Stimulated activated CD4-positive, alpha-beta T cell treated with anti-CD3 and anti-CD28 coated beads, Interleukin-15, amount 100 ng/mL, for 24 hours (primary cell): ENCODE measurements at places on chromosomes 5 and 9.

DNA sequence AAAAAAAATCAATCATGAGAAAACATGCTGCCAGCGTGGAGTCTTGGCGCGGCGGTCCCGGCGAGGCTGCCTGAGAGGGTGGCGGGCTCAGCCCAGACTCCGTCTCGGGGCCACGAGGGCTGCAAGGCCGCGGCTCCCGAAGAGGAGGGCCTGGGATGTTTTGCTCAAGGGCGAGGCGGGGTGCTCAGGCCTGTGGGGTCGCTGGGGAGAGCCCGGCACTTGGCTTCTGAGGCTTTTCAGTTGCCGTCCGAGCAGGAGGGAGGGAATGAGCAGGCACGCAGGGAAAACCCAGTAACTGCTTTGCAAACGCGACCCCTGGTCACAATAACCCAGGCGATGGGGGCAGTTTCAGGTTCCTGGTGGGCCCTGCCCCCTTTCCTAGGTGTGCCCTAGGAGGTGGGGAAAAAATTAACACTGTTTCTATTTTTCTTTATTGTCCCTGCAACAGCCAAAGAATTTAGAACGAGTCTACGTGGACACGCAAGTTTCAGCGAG, 3.2 kb upstream of the IRX2 start:
- no peak for DNase-seq

- DNase-seq = peak; percentile 65
Measured at GRCh38 chr5:156402387-156402921, 75.5 kb downstream of the SGCD start.

DNA sequence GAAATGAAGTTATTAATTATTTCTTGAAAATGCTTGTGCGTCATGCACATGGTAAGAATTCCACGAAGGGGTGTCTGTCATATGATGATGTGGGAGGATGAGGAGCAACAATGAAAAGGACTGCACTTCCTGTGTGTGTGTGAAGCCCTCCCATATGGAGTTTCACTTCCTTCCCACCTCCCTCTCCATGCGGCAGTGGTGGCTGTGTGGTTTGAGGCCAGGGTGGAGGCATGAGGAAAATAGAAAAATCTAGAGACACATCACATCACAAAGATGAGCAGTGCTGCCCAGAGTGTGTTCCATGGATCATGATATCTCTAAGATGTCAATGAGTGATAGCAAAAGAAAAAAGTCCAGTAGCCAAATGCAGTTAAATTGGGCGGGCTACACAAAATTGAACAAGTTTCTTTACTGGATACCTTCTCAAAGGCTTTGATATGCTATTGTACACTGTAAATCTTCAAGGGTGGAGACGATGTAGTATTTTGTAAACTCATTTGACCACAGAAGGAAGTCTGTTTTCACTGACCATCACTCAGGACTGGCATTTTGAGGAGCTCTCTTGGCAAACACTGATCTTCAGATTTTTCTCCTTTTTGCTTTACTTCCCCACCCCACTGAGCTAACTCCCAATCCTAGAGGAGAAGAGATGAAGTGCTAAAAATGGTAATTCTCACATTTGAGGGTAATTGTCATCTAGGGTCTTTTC, 55.7 kb upstream of the EQTN start:
- peak; percentile 29 for DNase-seq

DNA sequence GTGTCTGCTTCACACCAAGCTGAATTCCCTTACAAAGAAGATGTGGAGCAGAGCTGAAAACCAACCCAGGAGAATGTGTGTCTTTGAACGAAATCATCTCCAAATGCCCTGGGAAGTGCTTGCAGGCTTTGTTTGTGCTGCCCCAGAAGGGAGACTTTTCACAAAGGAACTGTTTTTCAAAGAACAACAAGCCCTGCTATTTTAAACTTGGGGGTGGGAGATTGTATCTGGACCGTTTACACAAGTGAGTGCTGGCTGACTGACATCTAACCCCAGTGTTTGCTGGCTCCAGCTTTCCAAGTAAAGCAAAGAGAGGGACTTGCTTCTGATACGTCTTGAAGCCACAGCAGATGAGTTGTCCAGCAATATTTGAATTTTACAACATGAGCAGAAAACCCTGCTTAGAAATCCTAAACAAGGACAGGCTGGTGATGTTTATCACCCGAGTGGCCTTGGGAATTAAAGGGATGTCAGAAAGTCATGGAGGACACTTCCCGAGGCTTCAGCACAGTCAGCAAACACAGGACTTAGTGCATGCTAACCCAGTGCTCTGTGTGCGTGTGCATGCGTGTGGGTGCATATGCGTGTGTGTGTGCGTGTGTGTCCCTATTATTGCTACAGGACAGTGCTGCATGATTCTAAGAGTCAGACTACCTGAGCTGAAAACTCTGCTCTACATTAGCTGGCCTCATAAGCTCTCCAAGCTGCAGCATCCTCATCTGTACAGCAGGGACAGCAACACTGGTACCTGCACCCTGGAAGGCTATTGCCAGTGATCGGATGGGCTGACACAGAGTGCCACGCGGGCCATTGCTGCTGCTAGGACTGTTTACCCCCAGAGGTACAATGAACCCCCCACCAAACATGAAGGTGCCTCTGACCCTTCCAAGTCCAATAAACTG, 1.4 kb downstream of the ADAMTS12 start:
- no peak for DNase-seq

GRCh38 chr5:15993919-15994318, 185.7 kb downstream of the MARCHF11 start:
- no peak for DNase-seq

DNA sequence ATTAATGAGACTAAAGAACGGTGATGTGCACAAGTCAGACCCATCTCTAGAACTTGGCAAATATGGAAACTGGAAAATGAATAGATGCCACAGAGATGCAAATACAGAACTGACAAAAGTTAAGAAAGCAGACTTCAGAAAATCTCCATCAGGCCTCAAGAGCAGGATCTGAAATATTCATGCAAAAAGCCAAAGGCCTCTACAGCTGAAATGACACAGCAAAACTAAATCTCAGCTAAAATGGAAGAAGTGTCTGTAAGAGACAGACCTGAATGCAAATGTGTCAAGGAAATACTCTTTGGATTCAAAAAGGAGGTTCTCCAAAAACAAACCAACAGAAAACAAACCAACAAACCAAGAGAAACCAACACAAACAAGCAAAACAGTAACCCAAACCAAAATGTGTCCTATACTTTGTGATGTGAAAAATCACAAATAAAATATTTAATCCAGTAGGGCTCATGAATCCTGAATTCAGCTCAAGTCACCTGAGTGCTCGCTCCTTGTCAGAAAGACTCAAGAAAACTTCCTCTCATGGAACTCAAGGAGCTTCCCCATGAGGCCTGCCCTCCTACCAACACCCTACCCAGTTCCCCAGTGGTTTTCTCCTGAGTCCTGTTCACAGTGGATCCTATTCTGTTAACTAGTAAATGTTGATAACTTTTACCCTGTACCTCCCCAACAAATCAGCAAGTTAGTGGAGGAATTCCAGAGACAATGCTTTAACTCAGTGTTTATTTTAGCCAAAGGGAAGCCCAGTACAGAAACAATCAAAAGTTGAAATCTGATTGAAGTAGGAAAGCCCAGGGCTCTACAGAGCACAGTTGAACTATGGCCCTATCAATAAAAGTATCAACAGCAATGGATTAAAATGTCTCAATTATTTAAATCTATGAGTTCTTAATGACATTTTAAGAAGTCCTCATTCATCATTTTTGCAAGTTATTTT, 14.6 kb downstream of the MRPS27 start:
- no peak for DNase-seq

DNA sequence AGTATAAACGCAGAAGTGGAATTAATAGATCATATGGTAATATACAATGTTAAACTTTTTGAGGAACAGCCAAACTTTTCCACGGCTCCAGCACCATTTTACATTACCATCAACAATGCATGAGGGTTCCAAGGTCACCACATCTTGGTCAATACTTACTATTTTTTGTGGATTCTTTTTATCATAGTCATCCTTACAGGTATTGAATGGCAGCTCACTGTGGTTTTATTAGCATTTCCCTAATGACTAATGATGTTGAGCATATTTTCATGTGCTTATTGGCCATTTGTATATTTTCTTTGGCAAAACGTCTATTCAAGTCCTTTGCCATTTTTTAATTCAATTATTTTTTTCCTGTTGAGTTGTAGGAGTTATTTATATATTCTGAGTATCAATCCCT, 14.1 kb upstream of the RAPGEF6 start:
- DNase-seq = no peak

DNA sequence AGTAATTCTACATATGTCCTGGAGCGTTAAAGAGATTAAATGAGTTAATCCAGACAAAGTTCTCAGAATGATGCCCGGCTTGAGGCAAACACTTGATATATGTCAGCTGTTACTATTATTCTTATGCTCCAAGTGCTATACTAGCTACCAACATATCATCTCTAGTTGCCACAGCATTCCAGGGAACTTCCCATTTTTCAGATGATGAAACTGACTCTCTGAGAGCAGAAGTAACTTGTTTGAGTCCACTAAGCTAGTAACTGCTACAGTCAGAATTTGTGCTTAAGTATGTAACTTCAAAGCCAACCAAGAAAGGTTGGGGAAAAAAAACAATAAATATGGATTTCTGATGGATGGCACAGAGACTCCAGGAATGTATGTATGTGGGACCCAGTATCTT, 98.1 kb downstream of the CDK5RAP2 start:
- no peak for DNase-seq

DNA sequence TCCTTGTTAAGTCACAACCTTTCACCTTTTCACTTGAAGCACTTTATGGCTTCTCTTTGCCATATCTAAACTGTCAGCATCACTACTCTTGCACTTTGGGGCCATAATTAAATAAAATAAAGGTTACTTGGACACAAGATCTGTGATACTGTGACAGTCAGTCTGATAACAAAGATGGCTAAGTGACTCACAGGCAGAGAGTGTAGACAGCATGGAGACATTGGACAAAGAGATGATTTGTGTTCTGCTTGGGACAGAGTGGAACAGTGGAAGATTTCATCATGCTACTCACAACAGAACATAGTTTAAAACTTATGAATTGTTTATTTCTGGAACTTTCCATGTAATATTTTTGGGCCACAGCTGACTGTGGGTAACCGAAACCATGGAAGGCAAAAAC, 81.7 kb upstream of the SMC5 start:
- DNase-seq = no peak

DNA sequence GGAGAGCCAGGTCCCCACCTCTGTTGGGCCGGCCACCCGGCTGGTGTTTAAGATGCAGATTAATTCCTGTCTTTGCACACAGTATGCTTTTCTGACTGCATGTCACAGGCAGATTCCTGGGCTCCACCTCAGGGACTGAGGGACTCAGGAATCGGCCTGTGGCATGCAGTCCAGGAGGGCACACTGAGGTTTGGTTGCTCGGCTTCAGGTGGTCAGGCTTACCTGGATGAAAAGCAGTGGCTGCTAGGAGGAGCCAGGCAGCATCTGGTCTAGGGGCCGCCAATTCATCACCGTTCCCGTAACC, 1.1 kb downstream of the WDR5 start:
- no peak for DNase-seq

- no peak for DNase-seq
Measured at GRCh38 chr5:42426016-42426415, 2.8 kb downstream of the GHR start.

DNA sequence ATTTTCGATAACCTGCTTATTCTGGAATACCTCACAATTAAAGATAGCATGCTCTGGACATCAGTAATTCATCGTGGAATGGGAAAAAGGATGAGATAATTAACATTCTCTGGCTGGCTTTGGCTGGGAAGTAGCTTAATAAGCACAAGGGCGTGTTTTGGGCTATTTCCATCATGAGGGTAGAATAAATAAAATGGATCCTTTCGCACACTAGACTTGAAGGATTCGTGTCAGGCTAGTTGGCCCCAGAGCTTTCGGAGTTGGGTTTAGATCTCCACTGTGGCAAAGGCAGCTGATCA, 151.2 kb upstream of the ADRA1B start:
- DNase-seq = no peak

GRCh38 chr5:148816782-148817181, 9.6 kb upstream of the ADRB2 start:
- DNase-seq = no peak

DNA sequence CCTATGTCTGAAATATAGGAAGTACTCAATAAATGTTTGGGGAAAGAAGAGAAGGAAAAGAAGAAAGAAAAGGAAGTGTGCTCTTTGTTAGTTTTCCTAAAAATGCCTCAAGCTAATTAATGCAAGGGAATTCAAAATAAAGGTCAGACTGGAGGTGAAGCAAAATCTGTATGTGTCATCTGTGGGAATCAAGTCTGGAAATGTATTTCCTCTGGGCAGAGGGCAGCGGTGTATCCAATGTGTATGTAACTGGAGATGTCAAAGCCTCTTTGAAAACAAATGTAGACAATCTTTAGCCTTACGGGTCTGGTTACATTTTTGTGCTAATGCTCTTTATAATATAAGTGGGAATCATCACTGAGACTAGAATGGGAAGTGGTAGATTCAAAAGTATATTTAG, 471.4 kb downstream of the MAN2A1 start:
- no peak for DNase-seq

DNA sequence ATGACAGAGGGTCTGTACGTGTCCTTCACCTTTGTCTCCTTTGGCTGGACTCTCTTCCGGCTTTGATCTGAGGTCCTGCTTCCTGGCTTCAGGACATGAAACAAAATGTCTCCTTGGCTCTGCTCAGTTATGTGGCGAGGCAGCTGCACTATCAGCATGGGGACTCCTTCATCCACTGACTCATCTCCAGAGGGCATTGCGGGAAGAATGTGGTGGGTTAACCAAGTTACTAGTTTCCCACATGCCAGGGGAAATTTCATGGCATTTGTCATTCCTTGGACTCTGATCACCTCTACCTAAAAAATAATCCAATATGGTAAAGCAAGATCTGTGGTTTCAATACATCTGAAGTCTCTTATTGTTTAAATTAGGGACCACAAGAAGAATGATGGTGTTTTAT, 259.7 kb downstream of the MED10 start:
- no peak for DNase-seq

DNA sequence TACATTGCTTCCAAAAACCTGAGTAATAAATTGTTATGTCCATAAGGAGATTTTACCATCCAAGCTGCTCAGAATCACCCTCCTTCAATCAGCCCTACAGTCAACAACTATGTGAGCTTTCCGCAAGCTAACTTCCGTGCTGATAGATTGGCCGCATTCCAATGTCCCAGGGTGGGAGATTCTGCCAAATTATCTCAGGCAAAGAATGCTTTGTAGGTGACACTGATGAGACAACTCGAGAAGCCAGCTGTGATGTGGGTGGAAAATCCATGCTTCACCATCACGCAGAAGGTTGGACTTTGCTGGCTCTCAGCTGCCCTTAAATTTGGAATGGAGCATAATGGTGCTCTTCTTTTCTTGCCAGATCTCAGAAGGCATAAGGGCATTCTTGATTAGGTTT, 44.9 kb upstream of the HCN1 start:
- no peak for DNase-seq
